Hematopoietic multipotent progenitor cell treated with erythropoietin and hydrocortisone succinate and interleukin-3 and kit ligand, for 8 days (in vitro differentiated cells): ENCODE measurements at places on chromosomes 3 and 15.

- DNase-seq, result no peak
Observed at GRCh38 chr3:46553154-46553553, 12.9 kb downstream of the LRRC2 start.

DNA sequence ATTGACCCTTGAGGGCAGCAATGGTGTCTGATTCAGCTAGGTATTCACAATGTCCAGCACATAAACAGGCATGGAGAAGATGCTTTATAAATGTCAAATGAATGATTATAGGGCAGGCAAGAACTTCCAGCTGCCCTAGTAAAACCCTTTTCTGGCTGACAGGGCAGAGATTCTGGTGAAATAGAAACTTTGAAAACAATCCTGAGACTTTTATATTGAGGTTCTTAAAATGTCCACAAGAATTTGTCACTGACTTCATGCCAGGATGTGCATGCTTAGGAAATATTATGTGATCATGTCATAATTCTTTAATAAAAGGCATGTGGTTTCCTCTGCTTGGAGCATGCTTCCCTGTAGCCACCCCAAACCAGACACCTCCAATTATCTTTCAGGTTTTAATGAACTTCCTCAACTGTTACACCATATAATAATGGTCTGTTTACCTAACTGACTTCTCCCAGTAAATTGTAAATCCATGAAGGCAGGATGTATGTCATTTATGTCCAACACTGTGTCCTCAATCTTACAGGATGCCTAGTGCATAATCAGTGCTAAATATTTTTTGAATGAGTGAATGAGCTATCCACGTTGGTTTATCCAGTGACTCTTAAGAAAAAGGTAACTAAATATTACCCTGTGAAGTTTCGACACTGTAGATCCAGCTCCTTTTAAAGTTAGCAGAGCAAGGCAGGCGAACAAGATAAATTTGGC lies 43.4 kb upstream of the CLRN1 start:
- no peak for DNase-seq

DNA sequence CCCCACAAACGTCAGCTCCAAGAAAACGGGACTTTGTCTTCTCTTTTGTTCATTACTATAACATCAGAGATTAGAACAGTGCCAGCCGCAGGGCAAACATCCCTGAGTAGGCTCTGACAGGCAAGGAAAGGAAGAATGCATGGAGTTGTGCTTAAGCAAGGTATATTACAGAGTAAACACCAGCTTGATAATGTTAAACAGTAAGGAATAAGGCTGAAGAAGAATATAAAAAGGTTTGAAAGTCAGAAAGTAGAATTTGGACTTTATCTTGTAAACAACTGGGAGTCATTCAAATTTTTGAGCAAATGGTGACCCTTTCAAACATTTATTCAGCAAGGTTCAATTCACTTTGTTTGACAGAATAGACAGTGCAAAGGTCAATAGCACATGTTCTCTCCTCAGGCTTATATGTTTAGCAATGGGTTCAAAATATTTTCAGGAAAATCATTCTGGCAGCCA lies 11.0 kb downstream of the GABPB1 start:
- no peak for DNase-seq

DNA sequence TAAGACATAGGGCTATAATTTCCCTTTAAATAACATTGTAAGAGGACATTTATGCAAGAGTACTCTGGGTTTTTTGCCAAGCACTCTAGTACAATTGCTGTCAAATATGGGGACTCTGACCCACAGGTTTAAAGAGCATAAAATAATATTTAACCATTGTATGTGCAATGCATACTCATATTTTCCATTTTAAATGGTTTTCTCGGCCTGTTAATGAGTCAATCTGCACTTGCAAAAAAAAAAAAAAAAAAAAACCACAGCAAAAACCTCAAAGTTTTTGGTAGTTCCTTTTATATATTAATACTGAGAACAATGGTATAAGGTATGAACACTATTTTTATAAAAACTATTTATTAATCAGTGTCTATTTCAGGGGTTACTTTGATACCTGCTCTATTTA lies 304.0 kb upstream of the CBLB start:
- no peak for DNase-seq

- no peak for DNase-seq
Observed at GRCh38 chr15:23854203-23854911, 167.3 kb upstream of the NDN start.

GRCh38 chr3:43932921-43933320 lies 242.2 kb downstream of the ABHD5 start:
- DNase-seq, result no peak

DNA sequence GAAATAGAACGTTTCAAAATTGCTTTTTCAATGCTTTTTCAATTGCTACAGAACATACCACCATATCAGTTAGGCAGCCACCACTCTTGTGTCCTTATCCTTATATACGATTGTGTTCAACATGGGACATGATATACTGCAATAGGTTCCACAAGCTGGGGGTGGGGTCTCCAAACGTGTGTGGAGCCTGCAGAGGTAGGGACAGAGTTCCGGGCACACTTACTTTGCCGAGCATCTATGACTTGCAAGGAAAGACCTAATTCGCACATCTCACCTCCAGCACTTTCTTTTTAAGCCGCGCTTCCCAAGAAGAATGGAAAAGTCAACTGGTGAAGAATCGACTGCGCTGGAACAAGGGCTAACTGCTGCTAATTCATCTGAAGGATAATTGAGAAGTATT lies 39.6 kb upstream of the SFMBT1 start:
- no peak for DNase-seq

- no peak for DNase-seq
Observed at GRCh38 chr15:73930790-73931281, 4.6 kb downstream of the LOXL1 start.

GRCh38 chr3:36524560-36524959 lies 144.3 kb downstream of the STAC start:
- no peak for DNase-seq

GRCh38 chr3:180633722-180634121 lies 31.8 kb downstream of the TTC14 start:
- DNase-seq, result no peak

DNA sequence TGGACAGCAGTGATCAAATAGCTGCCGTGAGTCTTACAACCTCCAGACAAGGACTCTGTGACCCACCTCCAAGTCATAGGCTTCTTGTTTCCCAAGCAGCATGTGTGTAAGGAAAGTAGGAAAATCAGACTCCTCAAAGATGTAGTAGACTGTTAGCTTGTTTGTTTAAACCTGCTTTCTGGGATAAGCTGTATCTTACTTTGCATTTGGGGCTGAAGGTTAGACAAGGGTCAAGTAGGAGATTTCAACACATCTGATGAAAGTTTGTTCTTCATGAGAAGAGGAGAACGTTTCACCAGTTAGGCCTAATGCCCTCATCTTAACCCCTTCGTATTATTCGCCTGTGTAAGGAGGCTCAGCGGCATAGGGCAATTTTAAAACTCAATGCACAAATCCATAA lies 756.4 kb upstream of the NR2F2 start:
- no peak for DNase-seq

GRCh38 chr15:25226360-25226759 lies 212.5 kb downstream of the UBE3A start:
- DNase-seq, result no peak

- no peak for DNase-seq
Observed at GRCh38 chr3:86895202-86895601, 95.7 kb downstream of the VGLL3 start.
